ENCODE measurements at places on chromosomes 5 and 9.

DNA sequence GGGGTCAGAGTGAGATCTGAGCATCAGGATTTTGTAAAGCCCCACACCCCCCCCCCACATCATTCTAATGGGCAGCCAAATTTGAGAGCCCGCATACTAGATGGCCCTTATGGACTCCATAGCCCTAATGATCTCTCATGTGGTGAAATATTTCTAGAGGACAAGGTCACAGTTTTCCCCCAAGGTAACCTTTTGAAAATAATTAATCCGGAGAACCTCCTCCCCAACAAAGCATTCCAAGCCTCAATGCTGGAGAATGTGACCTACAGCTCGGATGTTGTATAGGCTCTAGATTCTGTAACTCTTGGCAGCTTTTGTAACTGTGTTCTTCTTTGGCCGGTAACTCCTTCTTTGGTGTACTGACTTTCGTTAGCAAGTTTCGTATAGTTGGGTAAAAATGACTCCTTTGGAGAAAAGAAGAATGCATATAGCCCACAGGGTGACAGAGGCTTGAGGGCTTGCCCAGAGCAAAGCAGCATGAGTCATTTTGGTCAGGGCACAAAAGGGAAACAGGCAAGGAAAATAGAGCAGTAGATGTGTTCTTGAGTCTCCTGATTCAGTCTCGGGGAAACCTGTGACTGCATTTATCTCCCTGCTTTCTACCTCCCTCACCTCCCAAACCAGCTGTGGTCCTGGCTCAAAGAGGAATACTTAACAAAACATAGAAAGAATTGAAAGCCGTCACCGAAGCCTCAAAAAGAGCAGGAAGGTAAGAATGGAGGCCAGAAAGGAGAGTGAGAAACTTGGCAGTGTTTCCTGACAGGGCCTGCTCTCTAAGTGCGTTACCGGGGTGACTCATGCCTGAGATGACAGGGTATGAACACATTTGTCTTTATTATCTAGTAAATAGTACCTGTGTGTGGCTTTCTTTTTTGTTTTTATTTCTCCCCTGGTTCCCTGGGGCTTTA lies 6.6 kb upstream of the XPA start:
- peak; percentile 14 for DNase-seq

- no peak for DNase-seq
Observed at GRCh38 chr9:11726659-11727058, 966.5 kb upstream of the TYRP1 start.

GRCh38 chr9:131473891-131474290 lies 28.8 kb upstream of the POMT1 start:
- DNase-seq: no peak

DNA sequence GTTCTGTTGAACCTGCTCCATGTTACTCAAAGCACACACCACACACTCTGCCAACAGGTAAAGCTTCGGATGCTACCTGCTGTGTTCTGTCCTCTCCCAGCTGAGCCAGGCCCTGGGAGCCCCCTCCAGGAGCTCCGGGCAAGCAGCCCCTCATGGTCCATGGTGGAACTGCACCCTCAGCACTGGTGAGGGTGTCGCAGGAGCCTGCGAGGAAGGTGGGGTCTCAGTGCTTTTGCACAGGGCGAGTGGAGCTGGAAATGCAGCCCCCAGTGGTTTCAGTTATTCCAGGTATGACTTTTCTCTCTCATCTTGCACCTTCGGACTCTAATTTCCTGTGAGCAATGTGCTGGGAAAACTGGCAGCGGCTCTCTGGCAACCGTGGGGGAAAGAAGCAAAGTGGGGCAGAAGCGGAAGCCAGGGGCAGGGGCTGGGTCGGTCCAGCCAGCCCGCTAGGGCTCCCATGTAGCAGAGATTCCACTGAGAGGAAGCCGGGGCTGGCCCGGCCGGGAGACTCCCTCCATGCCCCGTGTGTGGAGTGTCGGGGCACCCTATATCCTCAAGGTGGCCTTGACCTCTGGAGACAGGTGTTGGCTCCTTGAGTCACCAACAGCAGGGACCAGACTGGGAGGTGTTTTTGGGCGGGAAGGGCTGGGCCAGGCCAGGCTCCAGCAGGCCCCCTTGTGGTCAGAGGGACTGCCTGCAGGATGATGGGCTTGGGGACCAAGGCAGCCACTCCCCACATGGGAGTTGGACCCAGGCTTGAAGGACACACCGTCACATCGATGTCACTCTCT lies 75.6 kb upstream of the PRSS3 start:
- peak; percentile 93 for DNase-seq

- DNase-seq: peak; percentile 25
Observed at GRCh38 chr9:78539904-78540303, 243.0 kb downstream of the PSAT1 start.

- no peak for DNase-seq
Observed at GRCh38 chr5:151078490-151079262, 2.2 kb downstream of the TNIP1 start.

- DNase-seq: no peak
Observed at GRCh38 chr9:99867536-99867935, 38.9 kb upstream of the STX17 start.

GRCh38 chr9:135864447-135865049 lies 42.8 kb downstream of the CAMSAP1 start:
- DNase-seq: peak; percentile 15

DNA sequence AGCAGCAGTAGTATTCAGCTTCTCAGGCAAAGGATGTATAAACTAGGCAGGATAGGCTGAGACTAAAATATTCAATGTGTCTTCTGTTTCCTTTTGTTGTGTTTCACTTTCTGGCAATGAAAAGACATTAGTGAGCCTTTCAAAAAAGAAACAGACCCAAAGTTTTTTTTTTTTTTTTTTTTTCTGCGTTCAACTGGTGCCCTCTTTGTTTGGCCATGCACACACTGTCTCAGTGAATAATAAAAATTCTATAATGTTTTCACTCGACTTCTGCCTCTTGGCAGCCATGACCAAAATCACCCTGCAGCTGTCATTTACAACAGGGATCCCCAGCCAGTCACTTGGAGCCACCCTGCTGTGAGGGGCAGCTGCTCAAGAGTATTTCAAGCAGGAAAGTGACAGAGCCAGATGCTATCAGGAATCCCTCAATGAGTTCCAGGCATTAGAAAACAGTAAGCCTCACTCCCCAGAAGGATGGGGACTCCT lies 44.0 kb upstream of the MAN2A1 start:
- DNase-seq: no peak

GRCh38 chr9:131082774-131083512 lies 13.4 kb upstream of the AIF1L start:
- DNase-seq: no peak

- DNase-seq: no peak
Observed at GRCh38 chr5:179730852-179731251, 1.8 kb upstream of the MAML1 start.

GRCh38 chr5:132281856-132282614 lies 12.2 kb upstream of the SLC22A4 start:
- peak; percentile 9 for DNase-seq

DNA sequence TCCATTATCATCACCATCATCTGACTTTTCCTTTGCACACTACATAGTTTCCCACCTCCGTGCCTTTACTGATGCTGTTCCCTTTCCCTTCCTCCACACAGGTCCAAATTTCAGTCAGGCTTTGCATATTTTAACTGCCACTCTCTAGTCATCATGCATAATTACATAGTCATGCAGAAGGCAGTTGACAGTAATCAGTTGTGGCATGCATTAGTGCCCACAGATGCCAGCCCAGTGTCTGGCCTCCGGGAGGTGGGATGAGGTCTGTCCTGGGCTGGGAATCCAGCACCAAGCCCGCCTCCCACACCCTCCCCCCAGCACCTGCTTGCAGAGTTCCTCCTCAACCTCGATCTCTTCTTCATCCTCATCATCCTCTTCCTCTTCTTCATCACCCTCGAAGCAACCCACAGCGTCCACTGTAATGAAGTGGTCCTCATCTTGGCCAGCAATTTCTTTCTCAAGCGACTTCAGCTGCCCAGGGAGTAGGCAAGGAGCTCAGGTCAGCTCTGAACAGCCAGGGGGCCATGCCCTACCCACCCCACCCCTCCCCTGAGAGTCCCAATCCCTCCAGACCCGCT lies 8.8 kb downstream of the BBLN start:
- DNase-seq: no peak

DNA sequence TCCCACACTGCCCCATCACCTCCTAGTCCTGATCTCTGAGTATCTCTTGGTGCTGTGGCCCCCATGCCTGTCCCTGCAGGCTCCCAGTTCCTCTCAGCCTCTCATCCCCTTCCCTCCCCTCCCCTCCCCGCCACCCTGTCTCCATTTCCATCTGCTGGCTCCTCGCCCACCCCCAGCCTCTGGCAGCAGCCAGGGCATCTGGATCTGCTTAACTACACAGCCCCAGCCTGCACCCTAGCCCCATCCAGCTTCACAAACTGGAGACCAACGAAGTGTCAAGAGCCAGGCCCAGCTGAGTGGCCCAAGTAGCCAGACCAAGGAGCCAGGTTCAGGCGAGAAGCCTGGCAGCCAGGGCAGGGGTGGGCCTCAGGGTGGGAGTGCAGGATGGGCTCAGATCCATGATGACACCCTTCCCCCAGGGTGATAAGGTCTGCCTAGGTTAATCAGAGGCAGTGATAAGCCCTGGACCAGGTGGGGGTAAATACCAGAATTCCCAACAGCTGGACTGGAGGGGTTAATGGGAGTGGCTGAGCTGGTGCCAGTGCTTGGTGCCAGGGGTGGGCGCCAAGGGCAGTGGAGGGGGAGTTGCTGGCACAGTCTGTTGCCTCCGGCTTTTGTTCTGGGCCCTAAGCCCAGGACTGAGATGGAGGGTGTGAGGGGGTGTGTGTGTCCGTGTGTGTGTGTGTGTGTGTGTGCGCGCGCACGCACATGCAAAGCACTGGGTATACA lies 2.5 kb downstream of the IL11RA start:
- no peak for DNase-seq

DNA sequence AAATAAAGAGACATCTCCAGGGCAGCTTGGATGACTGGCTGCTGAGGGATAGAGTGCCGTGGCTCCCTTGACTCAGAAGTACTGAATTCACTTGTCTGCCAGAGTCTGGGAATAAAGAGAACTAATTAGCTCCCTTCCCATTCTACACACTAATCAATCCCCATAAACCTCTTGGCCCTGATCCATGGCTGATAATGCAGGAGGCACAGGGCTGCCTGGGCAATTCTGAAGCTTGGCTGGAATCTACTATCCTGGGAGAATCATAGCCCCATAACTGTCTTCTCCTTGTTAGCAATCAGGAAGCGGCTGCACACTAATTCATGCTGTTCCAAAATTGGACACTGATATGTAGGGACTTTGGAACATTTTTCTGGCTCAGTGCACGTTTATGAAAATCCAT lies 197.7 kb downstream of the PTTG1 start:
- DNase-seq: no peak

DNA sequence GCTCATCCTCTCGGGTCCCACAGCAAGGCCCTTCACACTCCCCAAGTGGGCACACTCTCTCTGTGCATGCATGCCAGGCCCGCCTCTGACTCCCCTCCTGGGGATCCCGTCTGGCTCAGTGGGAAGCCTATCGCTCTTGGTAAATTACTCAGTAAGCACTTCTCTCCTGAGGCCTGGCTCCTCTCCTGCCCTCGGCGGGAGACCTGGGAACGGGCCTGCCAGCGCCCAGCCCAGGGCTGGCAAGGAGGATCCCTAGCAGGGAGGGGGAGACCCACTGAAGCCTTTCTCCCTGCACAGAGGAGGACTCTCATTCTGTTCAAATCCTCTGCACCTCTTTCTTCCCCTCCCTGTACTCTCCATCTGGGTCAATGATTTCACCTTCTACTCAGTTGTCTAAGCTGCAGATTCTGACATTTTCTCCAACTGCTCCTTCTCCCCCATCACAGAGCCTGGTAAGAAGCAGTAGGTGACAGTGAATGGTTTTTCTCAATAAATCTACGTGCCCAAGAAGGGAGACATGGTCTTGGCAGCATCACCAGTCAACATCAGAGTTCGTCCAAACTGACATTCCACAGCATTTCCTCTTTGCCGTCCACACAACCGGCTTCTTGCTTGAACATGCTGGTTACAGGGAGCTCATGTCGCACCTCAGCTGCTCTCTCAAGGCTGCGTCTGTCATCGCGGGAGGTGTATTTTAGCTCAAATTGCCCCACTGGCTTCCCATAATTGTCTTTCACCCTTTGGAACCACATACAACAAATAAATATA lies 81.9 kb downstream of the GPR21 start:
- DNase-seq: no peak

- DNase-seq: peak; percentile 1
Observed at GRCh38 chr5:100430268-100431195, 104.6 kb upstream of the FAM174A start.

- DNase-seq: peak; percentile 32
Observed at GRCh38 chr5:145681686-145682085, 153.5 kb downstream of the PRELID2 start.

GRCh38 chr5:136016945-136017530 lies 11.8 kb upstream of the TGFBI start:
- no peak for DNase-seq

DNA sequence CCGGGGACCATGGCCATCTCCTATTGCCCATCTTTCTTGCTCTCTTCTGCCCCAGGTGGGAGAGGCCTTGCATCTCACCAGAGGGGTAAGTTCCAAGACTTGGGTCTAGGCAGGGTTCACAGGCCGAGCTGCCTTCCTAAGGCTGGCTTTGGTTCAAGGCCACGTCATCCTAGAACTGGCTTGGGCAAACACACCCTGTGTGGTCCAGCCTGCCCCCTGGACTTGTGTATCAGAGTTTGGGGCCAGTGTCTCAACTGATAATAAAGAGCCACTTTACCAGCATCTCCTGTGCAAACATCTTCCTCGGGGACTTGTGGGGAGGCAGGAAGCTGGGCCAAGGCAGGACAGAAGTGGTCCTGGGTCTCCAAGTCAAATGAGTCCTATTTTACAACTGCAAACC lies 17.8 kb downstream of the BOD1 start:
- no peak for DNase-seq

DNA sequence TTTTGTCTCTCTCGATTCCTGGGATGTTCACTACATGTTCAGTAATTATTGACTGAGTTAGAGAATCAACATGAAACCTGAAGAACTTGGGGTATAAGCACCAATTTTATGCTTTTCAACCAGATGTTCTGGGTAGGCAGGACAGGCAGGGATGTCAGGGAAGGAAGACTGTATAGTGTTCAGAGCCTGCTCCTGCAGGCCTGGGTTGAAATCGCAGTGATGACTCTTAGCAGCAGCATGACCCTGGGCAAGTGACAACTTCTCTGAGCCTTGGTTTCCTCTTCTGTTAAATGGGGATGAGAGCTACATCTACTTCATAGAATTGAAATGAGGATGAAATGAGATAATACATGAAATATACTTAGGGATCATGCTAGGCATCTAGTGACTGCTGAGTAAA lies 29.7 kb upstream of the PANK3 start:
- no peak for DNase-seq

- peak; percentile 1 for DNase-seq
Observed at GRCh38 chr5:172123269-172123692, 64.7 kb downstream of the STK10 start.

- DNase-seq: no peak
Observed at GRCh38 chr5:67004730-67005350, 191.8 kb downstream of the CD180 start.

GRCh38 chr5:135158982-135159381 lies 125.0 kb upstream of the PITX1 start:
- no peak for DNase-seq

- DNase-seq: no peak
Observed at GRCh38 chr5:35854248-35854647, 2.4 kb upstream of the IL7R start.

GRCh38 chr5:153480401-153480800 lies 10.1 kb upstream of the GRIA1 start:
- DNase-seq: no peak

- DNase-seq: no peak
Observed at GRCh38 chr5:157955541-157956172, 96.7 kb upstream of the CLINT1 start.

- DNase-seq: no peak
Observed at GRCh38 chr5:181204826-181205760, at the start of gene TRIM7. TSS of gene TRIM7 (minus strand) at chr5:181205196. CDS start at chr5:181205110, 86 bp downstream.

GRCh38 chr9:68627594-68627993 lies 77.4 kb upstream of the PIP5K1B start:
- DNase-seq: no peak
